Karpas-422 (cell line): ENCODE measurements at places on chromosomes 7 and 10. TPM values are rescaled to one million over a fixed set of nuclear protein-coding genes. Genes with fewer than 3 reads are reported as not detected.

DNA sequence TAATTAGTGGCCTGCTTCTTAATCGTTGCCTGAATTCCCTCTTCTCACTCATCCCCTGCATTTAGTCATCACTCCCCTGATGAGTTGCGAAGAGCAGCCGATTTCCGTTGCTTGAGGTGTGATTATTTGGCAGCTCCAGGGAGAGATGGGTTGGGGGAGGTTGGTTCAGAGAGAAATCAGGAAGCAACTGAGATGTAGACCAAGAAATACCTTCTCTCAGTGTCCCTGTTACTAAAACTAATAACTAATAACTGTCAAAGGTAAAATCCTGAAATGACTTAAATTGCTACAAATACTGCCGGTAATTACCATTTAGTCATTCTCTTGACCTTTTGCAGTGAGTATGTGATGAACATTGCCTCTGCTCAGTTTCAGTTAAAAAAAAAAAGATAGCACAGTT lies 76.9 kb downstream of the ELMO1 start:
- no peak overlapping the region for H3K27ac ChIP-seq
- no peaks in the 10 kb centered on the region for H3K27me3 ChIP-seq
- no peak overlapping the region for H3K4me3 ChIP-seq
- no peaks in the 10 kb centered on the region for H3K36me3 ChIP-seq
- no peak for DNase-seq

DNA sequence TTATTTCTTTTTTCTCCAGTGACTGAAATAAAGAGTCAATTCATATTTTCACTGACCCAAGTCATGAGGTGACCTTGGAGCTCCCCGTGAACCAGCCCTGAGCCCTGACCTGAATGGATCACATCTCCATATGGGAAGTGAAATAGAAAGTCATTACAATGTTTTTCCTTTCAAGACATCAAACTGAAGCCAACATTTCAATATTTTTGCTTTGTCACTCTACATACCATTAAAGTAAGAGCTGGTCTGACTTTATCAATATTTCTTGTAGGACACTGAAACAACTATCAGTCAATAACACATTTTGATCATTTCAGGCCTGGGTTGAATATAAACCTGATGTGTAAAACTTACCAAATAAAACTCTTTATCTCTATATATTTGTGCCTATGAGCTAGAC lies 249.8 kb upstream of the PHF14 start:
- no peak overlapping the region for H3K4me3 ChIP-seq
- DNase-seq: no peak
- H3K4me1 ChIP-seq: no peaks in the 10 kb centered on the region
- H3K36me3 ChIP-seq: no peaks in the 10 kb centered on the region

GRCh38 chr10:15046626-15047025 lies 2.9 kb downstream of the OLAH start:
- H3K36me3 ChIP-seq: no peaks in the 10 kb centered on the region
- H3K27ac ChIP-seq: no peak overlapping the region
- no peaks in the 10 kb centered on the region for H3K4me1 ChIP-seq
- no peak for DNase-seq
- H3K27me3 ChIP-seq: no peaks in the 10 kb centered on the region

GRCh38 chr7:73888959-73889358 lies 28.0 kb downstream of the TMEM270 start:
- H3K27ac ChIP-seq: no peak overlapping the region
- H3K4me1 ChIP-seq: no peaks in the 10 kb centered on the region
- no peak for DNase-seq
- H3K4me3 ChIP-seq: no peak overlapping the region
- no peaks in the 10 kb centered on the region for H3K36me3 ChIP-seq
- H3K27me3 ChIP-seq: no peaks in the 10 kb centered on the region

DNA sequence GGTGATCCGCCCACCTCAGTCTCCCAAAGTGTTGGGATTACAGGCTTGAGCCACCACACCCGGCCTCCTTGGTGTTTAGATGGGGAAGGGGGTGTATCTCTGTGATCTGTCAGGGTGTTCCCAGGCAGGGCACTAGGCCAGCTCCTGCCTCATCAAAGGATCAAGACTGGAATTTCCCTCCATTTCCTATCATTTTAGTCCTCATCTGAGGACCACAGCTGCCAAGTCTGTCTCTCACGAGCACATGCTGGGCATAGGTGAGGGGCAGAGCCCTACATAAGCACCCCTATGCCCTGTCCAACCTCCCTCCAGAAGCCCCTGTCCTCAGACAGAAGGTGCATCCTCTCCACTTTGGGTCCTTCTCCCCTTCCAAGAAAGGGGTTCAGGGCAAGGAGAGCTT lies 19.5 kb downstream of the TRIM56 start:
- H3K27ac ChIP-seq: no peak overlapping the region
- H3K4me3 ChIP-seq: no peak overlapping the region
- H3K27me3 ChIP-seq: no peaks in the 10 kb centered on the region
- no peaks in the 10 kb centered on the region for H3K36me3 ChIP-seq
- DNase-seq: no peak

UNC5B gene
- not detected in 2 replicates for total RNA-seq

GRCh38 chr7:117401293-117402002 lies 25.8 kb downstream of the ASZ1 start:
- no peak overlapping the region for H3K27ac ChIP-seq
- no peaks in the 10 kb centered on the region for H3K4me1 ChIP-seq
- no peak for DNase-seq
- no peak overlapping the region for H3K4me3 ChIP-seq
- H3K36me3 ChIP-seq: no peaks in the 10 kb centered on the region

PALD1 gene
- total RNA-seq: 54.7 and 106 TPM in 2 replicates

UTF1 gene
- total RNA-seq: not detected in 2 replicates

DNA sequence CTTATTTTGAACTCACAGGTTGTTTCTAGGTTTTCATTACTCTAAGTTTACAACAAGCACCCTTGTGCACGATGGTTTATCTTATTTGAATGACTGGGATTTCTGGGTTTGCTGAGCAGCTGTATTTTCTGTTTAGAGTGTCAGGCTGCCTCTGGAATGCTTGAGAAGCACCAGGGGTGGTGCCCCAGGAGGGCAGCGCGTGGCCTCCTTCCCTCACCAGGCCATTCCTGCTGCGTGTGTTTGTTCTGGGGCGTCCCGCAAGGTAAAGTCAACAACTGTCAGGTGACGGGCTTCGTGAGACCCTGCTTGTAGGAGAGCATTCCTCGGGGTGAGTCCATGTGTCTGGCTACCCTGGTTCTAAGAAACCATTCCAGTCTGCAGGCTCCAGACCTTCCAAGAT lies 54.9 kb downstream of the FAM171A1 start:
- no peak overlapping the region for H3K27ac ChIP-seq
- no peak for DNase-seq
- no peak overlapping the region for H3K4me3 ChIP-seq
- no peaks in the 10 kb centered on the region for H3K27me3 ChIP-seq
- no peaks in the 10 kb centered on the region for H3K4me1 ChIP-seq
- no peaks in the 10 kb centered on the region for H3K36me3 ChIP-seq
